ENCODE measurements at places on chromosomes 2 and 18. TPM values are rescaled to one million over a fixed set of nuclear protein-coding genes. Genes with fewer than 3 reads are reported as not detected.

DNA sequence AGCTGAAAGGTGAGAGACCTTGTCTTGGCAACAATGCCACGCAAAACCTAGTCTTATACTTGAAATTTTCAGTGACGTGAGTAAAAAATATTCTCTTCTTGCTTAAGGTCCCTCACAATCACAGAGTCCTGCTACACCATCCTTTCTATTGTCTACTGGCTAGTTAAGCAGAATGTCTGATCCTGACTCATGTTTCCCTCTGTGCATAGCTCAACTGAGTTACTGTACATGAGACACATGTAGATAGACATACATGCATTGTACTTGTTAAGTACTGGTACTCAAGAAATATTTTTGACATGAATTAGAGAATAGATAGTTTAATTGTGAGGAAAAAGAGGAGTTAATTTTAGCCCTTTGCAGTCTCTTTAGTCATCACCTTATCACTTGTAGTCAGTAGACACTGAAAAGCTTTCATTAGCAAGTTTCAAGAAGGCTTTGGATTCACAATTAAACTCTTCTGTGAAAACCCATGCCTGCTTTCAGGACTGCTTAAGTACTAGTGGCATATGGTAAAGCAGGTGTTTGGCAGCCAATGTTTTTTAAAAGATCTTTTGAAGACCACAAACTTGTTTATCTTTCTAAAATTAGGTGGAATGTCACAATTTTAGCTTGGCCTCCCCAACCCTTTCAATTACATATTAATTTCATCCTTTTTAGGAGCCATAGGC lies 158.7 kb upstream of the CCDC150 start:
- DNase-seq, result no peak

The CIB4 gene
- not detected for total RNA-seq

- no peak for DNase-seq
Measured at GRCh38 chr2:67642046-67642382, 244.9 kb downstream of the ETAA1 start.

- no peak for DNase-seq
Measured at GRCh38 chr2:181585732-181586131, 71.2 kb downstream of the CERKL start.

- DNase-seq, result no peak
Measured at GRCh38 chr18:29712785-29713184, 1329.8 kb downstream of the DSC3 start.

DNA sequence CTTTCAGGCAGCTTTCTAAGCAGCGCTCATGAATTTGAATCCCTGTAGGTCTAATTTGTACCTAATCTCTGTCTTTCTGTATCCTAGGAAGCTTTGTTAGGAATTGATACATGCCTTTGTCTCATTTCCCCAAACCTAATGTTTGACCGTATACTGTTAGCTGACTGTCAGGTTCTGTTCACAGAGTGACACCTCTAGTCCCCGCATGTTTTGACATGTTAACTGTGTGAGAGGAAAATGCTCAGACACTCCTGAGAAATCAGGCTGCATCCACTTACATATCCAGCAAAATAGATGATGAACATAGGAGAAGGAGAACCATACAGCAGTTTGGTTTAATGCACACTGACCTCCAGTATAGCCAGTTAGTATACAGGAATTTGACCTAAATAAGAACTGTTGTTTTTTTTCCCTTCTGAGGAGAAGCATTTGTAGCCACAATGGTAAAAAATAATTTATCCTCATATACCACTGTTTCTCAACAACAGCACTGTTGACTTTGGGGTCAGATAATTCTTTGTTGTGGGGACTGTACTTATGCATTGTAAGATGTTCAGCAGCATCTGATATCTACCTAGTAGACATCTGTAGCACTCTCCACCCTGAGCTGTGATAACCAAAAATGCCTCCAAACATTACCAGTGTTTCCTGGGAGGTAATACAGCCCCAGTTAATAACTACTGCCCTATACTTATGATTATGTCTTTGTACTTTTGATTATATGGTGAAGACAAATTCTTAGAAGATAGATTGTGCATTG lies 130.9 kb downstream of the NCOA1 start:
- no peak for DNase-seq

GRCh38 chr18:55794288-55795052 lies 206.5 kb upstream of the TCF4 start:
- DNase-seq, result no peak

DNA sequence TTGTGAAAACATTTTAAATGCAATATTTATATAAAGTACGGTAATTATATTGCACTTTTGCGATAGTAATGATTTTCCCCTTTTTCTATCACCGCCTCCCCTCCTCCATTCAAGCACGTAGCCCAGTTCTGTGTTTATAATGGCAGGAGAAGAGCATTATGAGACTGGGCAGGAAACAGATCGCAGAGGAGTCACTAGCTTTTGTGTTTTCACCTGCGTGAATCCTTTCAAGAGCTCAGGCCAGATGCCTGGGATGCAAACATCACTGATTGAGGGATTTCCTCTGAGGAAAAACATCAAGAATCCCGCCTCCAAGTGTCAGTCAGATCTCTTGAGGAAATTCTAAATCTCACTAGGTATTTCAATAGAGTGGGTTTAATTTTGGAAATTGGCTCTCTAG lies 178.4 kb upstream of the FN1 start:
- DNase-seq, result no peak

DNA sequence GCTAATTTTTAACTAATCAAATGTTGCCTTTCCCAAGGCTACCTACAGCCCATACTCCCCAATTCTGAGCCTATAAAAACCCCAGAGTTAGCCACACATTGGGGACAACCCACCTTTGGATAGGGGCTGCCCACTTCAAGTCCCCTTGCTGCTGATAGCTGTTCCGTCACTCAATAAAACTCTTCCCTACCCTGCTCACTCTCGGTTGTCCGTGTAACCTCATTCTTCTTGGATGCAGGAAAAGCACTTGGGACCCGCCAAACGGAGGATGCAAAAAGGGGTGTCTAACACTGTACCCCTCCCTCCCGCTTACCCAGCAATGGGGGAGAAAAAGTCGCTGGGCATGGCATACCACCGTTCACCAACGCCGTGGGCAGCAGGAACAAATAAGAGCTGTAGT lies 12.2 kb downstream of the IWS1 start:
- DNase-seq, result no peak

The MZT2A gene
- 48.1 TPM for total RNA-seq

- DNase-seq, result peak; percentile 30
Measured at GRCh38 chr18:46169464-46169941, 65.3 kb downstream of the HAUS1 start.

GRCh38 chr2:237652854-237653253 lies 25.5 kb downstream of the LRRFIP1 start:
- no peak for DNase-seq

DNA sequence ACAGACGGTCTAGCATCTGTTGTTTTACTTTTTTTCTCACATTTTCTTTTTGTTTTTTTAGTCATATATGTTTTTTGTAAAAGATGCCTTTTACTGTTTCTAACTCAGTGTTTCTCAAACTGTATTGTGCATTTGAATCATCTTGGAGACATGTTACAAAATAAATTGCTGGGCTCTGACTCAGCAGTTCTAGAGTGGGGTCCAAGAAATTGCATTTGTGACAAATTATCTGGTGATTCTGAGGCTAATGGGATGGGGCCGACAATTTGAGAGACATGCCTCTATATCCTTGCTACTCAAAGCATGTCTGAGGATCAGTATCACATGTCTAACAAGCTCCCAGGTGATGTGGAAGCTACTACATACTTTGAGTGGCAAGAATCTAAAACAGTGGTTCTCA lies 478.8 kb downstream of the PLCL1 start:
- DNase-seq, result no peak

DNA sequence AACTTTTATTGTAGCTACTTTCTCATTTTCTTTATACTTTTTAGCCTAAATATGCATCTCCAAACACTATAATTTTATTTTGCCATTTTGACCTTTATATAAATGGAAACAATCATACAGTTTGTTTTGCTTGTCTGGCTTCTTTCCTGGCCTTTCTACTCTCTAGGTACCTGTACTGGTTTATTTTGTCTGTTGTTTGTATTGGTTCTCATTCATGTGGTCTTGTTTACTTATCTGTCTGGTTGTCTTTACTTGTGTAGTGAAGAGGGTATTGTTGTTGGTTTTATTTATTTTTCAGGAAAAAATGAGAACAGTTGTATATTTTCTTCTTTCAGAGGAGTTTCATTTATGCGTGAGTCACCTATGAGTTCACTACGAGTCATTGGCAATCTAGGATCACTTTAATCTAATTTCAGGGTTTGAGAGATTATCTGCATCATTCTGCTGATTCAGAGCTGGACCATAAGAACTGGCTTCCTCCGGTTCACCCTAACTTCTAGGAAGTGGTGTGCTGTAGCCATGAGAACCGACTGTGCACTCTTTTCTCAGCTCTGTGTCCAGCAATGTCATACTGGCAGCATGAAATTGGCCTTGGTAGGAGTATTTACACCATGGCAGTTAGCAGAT lies 33.1 kb upstream of the HDAC4 start:
- no peak for DNase-seq

The ARHGAP15 gene
- 0.71 TPM for total RNA-seq

GRCh38 chr18:64100116-64100922 lies 48.6 kb downstream of the LINC00305 start:
- DNase-seq, result no peak

DNA sequence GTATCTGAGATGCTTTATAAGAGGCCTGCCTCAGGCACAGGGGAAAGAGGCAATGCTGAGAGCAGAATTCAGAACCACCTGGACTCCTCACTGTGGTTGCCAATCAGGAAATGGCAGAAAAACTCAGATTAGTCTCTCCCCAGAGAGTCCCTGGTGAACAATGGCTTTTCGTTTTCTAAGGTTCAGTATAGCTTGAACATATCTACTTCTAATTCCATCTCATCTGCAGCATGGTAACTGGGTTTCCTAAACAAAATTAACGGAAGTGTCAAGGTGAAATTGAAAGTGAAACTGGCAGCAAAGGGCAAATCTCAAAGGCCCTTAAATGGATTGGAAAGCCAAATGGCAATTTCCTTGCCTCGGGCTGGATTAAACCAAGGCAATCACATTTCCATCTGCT lies 480.2 kb upstream of the ACVR2A start:
- no peak for DNase-seq

The LIPT1 gene
- 13.7 TPM for total RNA-seq

GRCh38 chr2:143842836-143843235 lies 677.1 kb downstream of the ZEB2 start:
- DNase-seq, result no peak

GRCh38 chr2:173386738-173387065 lies 32.0 kb downstream of the CDCA7 start:
- no peak for DNase-seq

GRCh38 chr18:56431551-56431950 lies 206.8 kb downstream of the TXNL1 start:
- DNase-seq, result no peak

DNA sequence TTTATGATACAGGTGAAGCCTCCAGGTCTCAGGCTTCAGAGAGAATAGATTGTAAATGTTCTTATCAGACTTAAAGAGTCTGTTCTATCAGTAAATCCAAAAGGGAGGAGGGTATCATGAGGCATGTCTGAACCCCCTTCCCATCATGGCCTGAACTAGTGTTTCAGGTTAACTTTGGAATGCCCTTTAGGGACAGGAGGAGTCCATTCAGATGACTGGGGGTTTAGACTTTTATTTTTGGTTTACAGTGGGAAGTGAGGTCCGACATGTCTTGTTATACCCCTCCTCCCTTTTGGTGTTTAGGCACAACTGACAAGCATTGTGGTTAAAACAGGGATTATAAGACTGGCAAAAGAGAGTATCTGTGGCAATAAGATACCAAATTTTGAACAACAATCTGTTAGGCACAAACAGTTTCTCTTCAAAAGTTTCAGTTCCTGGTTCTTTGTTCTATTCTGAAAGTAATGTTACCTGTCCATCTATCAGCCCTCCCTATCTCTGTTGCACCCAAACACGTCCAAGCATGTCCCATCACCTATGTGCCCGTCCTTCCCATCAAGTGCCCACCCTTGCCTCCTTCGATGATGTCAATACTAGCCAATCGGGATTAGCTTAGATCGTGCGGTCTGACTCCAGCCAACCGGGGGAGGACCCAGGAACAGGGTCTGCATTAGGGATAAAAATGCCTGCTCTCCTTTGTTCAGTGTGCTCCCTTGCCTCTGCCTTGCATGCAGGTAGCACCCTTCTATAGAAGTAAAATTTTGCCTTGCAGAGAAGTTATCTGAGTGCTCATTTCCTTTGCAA lies 16.4 kb downstream of the TCF23 start:
- DNase-seq, result no peak

DNA sequence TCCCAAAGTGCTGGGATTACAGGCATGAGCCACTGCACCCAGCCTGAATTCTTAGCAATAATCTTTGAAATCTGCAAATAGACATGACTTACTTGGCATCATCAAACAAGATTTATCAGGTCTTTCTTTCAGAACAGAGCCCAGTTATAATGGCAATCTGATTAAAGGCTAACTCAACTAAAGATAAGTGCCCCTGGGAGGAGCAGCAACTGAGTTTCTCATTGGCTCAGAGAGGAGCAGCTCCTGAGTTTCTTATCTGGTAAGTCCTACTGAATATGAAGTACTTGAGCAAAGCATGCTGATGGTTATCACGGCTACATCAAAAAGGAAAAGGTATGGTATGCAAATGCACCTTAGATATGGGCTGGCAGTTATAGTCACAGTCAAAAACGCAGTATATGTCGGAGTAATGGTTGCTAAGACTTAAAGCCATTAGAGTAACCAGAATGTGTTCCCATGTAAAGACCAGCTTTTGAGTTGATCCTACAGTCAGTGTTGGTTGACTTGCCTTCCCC lies 15.0 kb upstream of the AP1S3 start:
- no peak for DNase-seq

GRCh38 chr2:11582862-11583752 lies 49.3 kb downstream of the GREB1 start:
- DNase-seq, result peak; percentile 84

DNA sequence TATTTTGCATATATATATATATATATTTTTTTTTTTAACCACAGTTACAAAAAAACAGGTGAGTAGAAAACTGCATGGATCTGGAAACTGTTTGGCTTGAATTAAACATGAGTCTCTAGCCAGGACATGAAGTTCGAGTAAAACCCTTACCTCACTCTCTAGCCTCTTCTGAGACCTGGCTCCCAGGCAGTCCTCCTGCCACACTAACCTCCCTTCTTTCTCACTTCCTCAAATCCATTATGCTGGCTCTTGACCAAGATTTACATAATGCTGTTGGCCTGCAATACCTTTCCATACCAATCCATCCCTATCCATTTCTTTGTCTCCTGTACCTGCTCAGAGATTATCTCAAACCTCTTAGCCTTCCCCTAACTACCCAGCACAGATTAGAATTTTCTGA lies 34.0 kb downstream of the PIGN start:
- DNase-seq, result no peak

The EGR4 gene
- total RNA-seq, result not detected

GRCh38 chr18:5305835-5306234 lies 10.3 kb upstream of the ZBTB14 start:
- DNase-seq, result no peak

Data from SK-MEL-5 (cell line).